Activated naive CD8-positive, alpha-beta T cell treated with anti-CD3 and anti-CD28 coated beads, Interleukin-2, amount 10 ng/mL, durations not matched to agents 7 days and 5 days (primary cell): ENCODE measurements at places on chromosomes 2 and 18. TPM values are rescaled to one million over a fixed set of nuclear protein-coding genes. Genes with fewer than 3 reads are reported as not detected.

- H3K4me3 ChIP-seq = no peak overlapping the region
- no peak for DNase-seq
- peaks cover 8% of the 10 kb centered on the region for H3K4me1 ChIP-seq
- peaks cover 65% of the 10 kb centered on the region for H3K36me3 ChIP-seq
These were observed 12.9 kb downstream of the SMARCAL1 start for GRCh38 chr2:216425008-216425787.

DNA sequence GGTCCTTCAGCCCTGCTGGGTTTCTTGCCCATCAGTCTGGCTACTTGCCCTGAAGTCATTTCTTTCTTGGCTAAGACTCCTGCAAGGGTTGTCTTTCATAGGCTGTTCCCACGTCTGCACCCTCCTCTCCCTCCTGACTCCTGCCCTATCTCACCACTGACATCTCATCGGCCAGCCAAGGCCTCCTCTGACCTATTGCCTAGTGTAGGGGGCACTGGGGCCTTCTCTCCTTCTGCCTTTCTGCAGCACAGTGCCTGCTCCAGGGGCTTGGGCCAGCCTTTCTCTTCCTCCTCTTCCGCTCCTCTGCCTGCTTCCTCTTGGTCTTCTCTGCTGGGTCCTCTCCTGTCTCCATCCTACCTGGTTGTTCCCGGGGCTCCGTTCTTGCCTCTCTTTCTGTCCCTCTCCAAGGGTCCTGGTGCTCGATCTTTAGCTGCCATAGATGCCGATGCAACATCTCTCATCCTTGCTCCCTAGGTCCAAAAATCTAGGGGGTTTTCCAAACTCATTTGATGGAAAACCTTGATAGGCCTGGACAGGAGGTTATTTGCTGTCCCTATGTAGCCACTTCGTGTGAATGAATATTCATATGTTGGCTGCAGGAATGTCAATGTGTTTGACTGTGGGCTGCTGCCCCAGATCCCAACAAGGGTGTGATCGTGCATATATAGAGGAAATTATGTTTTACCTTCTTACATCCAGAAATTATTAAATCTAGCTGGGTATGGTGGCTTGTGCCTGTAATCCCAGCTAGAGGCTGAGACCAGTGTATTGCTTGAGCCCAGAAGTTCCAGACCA lies 9.7 kb upstream of the NT5DC4 start:
- no peak overlapping the region for H3K4me3 ChIP-seq
- no peak overlapping the region for H3K27ac ChIP-seq
- peaks cover 24% of the 10 kb centered on the region for H3K4me1 ChIP-seq
- H3K36me3 ChIP-seq = no peaks in the 10 kb centered on the region

DNA sequence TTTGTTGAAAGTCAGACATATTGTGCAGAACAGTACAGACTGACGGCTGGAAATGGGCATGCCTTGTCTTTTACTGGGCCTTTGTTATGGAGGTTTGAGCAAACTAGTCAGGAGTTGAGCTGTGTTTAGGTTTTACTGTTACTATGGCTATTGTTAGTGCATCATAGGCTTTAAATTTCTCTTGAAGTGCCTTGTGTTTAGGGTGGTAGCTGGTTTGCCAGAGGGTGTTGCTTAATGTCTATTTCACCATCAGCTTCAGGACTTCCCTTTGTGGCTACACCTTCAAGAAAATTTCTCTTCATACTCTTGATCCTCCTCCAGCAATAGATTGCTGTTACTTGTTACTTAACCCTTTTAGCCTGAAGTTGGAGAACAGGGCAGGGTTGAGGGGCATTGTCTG lies 104.6 kb downstream of the CAPN13 start:
- peaks cover 3% of the 10 kb centered on the region for H3K36me3 ChIP-seq
- H3K27ac ChIP-seq = no peak overlapping the region
- no peaks in the 10 kb centered on the region for H3K4me1 ChIP-seq

GRCh38 chr2:100321866-100322820 lies at the start of gene LONRF2:
TSS of gene LONRF2 (minus strand) at chr2:100322501. CDS start at chr2:100322093, 408 bp downstream.
- peaks cover 4% of the 10 kb centered on the region for H3K36me3 ChIP-seq
- H3K4me1 ChIP-seq = peaks cover 4% of the 10 kb centered on the region
- H3K4me3 ChIP-seq = peak within 1 kb of the TSS; percentile 60
- peak; percentile 40 for DNase-seq

DNA sequence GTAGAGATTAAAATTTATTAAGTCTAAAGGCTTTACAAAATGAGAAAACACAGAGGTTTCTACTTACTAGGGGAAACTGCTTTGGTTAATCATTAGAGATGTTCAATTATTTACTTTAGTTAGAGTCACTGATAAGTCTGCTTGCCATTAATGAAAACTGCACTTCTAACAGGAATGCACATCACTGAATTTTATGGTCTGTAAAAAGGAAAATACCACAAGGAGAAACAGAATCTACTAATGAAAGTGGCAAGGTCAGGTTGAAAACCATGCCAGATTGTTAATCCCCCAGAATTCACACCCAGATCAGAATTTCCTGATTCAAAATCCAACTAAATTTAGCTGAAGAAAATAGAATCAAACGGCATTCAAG lies 90.5 kb upstream of the GRB14 start:
- H3K36me3 ChIP-seq = no peaks in the 10 kb centered on the region
- no peak for DNase-seq
- no peaks in the 10 kb centered on the region for H3K4me1 ChIP-seq
- no peak overlapping the region for H3K4me3 ChIP-seq

- H3K4me3 ChIP-seq = no peak overlapping the region
- DNase-seq = no peak
- peaks cover 2% of the 10 kb centered on the region for H3K27me3 ChIP-seq
- H3K4me1 ChIP-seq = peaks cover 1% of the 10 kb centered on the region
- H3K36me3 ChIP-seq = no peaks in the 10 kb centered on the region
These were observed 153.8 kb downstream of the PIEZO2 start for GRCh38 chr18:10995550-10995949.

DNA sequence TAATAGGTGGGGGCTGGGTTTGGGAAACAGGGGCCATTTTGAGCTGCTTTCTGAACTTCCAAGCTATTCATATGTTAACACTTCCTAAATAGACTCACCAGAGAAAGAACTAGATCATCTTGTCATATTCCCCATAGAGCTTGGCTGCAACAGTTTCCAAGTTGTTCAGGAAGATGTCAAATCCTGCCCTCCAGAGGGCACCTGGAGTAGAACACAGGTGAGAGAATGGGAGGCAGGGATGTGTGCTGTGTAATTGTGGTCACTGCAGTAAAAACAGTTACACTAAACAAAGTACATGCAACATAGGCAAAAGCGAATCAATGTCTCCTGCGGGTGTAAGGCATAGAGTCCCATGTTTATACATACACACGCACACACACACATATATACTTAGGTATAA lies 34.5 kb upstream of the LRRC30 start:
- H3K36me3 ChIP-seq = no peaks in the 10 kb centered on the region
- no peak for DNase-seq
- H3K4me1 ChIP-seq = no peaks in the 10 kb centered on the region
- no peak overlapping the region for H3K4me3 ChIP-seq

DNA sequence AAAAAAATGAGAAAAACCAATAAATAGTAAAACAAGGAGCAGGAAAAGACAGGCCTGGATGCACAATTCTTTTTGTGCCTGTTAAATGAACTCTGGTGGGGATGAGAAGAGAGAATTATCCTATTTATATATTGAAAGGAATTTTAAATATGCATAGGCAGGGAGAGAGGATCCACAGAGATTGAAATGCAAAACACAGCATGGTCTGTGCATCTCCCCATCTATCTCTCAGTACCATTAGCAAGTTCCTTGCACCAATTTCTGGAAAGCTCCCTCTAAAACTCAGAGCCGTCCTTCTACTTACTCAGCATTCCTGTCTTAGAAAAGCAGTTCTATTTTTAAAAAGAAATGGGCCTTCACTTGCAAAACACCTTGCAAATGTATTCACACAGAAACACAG lies 502.3 kb upstream of the KLHL29 start:
- no peaks in the 10 kb centered on the region for H3K4me1 ChIP-seq
- peaks cover 2% of the 10 kb centered on the region for H3K27me3 ChIP-seq
- no peak overlapping the region for H3K4me3 ChIP-seq
- H3K36me3 ChIP-seq = no peaks in the 10 kb centered on the region

GRCh38 chr2:181805228-181806038 lies 86.1 kb upstream of the ITPRID2 start:
- peaks cover 10% of the 10 kb centered on the region for H3K27me3 ChIP-seq
- peaks cover 3% of the 10 kb centered on the region for H3K4me1 ChIP-seq
- no peak overlapping the region for H3K4me3 ChIP-seq
- no peaks in the 10 kb centered on the region for H3K36me3 ChIP-seq
- no peak overlapping the region for H3K27ac ChIP-seq

DNA sequence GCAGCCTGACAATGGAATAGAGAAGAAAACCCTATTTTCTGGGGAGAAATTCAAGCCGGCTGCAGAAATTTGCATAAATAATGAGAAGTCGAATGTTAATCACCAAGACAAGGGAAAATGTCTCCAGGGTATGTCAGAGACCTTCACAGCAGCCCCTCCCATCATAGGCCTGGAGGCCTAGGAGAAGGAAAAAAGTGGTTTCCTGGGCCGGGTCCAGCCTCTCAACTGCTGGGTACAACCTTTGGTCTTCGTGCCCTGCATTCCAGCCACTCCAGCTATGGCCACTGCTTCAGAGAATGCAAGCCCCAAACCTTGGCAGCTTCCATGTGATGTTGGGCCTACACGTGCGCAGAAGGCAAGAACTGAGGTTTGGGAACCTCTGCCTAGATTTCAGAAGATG lies 6.0 kb upstream of the SCRN3 start:
- H3K36me3 ChIP-seq = peaks cover 25% of the 10 kb centered on the region
- H3K27me3 ChIP-seq = no peaks in the 10 kb centered on the region
- no peak overlapping the region for H3K4me3 ChIP-seq
- H3K4me1 ChIP-seq = peaks cover 15% of the 10 kb centered on the region

DNA sequence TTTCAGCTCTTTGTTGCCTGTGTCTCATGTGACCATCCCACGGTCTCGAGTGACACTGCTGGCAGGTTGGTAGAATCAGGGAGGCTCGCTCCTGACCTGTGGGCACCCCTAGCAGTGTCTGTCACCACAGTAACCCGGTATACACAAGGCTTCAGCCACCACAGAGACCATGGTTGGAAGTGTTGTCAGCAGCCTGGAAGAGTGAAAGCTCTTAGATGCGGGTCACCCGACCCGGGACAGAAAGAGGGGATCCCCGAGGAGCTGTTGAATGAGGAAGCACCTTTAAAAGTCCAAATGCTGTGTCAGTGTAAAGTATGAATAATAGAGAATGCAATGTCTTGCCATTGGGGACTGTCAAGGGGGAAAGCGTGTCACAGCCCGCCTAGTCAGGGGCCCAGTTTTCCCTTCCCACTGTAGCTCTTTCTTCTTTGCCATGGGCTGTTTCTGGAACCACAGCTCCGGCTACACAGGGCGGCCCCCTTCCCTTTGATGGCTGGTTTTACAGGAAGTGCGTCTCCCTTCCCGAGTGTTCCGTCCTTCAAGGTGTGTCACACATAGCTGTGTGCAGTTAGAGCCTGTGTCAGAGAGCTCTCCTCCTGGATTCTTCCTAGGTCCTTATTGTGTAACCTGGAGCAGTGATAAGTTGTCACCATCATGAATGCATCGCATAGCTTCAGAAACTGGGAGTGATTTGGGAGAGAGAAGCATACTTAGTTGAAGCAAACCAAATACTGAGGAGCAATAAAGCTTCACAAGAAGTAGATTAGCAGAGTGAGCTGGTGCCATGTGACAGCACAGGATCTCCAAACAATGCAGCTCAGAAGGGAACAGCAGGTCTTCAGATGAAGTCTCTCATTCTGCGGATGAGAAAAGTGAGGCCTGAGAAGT lies 81.4 kb downstream of the MTCL1 start:
- H3K36me3 ChIP-seq = no peaks in the 10 kb centered on the region
- peaks cover 12% of the 10 kb centered on the region for H3K27me3 ChIP-seq
- no peak overlapping the region for H3K27ac ChIP-seq

DNA sequence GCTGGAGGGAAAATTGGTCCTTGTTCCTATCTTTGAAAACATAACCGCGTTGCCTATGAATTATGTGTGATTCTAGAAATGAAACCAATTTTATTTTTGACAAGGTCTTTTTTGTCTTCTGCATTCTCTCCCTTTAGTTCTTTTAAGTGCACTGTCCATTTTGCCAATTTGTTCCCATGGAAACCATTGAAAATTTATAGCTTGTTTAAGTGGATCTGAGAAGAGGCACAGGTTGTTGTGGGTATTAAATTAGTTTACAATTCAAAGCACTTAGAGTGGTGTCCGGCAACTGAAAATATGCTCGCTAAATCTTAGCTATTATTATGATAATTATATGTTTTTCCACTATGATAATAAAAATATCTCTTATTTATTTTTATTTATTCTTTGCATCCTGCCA lies 107.5 kb upstream of the FSHR start:
- no peak overlapping the region for H3K4me3 ChIP-seq
- H3K4me1 ChIP-seq = no peaks in the 10 kb centered on the region
- DNase-seq = no peak
- no peaks in the 10 kb centered on the region for H3K36me3 ChIP-seq

GRCh38 chr2:23837871-23838270 lies 89.1 kb downstream of the ATAD2B start:
- peaks cover 27% of the 10 kb centered on the region for H3K36me3 ChIP-seq
- no peak for DNase-seq
- H3K27ac ChIP-seq = no peak overlapping the region

DNA sequence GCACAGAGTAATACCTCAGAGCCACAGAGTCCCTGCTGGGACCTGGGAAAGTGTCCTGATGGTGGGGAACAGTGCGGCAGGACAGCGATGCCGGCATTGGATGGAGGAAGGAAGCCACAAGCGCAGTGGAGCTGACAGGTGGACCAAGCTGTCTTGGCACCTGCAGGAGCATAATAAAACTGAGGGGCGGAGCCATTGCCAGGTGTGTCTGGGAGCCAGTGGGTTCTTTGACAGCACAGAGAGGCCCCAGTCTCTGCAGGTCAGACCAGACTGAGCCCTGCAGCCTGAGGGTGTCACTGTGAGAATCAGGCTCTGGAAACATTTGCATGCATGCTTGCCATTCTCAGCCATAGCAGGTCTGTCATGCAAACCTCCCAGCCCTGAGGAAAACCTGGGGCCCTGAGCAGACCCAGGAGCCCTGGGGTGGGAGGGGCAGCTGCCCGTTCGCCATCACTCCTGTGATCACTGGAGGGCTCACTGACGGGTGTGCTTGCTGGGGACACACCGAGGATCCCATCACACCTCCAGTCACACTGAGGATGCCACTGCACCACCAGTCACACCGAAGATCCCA lies 210.5 kb upstream of the HDAC4 start:
- peak; percentile 10 for DNase-seq
- peaks cover 12% of the 10 kb centered on the region for H3K27me3 ChIP-seq
- no peak overlapping the region for H3K4me3 ChIP-seq
- H3K36me3 ChIP-seq = no peaks in the 10 kb centered on the region
- no peak overlapping the region for H3K27ac ChIP-seq

DTNA gene
- not detected for total RNA-seq

IKZF2 gene
- 18.7 TPM for total RNA-seq

CHRND gene
- not detected for total RNA-seq

SRD5A2 gene
- total RNA-seq = not detected

SLC66A3 gene
- 20.8 TPM for total RNA-seq
